ENCODE measurements at places on chromosomes 2 and 18.

- DNase-seq, result peak; percentile 60
Observed at GRCh38 chr2:190344276-190344827, 963 bp downstream of the INPP1 start.

DNA sequence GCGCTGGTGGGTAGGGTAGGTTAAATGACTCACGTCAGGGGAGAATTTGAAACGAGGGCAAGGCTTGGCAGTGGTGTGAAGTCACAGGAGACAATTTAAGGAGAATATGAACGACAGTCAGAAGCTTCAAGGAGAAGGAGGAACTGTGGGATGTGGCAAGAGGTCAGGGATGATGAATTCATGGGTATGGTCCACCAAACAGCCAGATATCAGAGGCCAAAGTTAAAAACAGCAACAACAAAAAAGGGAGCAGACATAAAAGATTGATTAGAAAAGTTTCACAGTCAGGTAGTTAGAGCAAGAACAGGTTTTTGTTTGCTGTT is 1.4 kb upstream of the ZNF396 start:
- no peak for DNase-seq

- DNase-seq, result peak; percentile 40
Observed at GRCh38 chr18:44638811-44639210, 41.9 kb upstream of the SETBP1 start.

GRCh38 chr2:190575263-190575662 is 40.7 kb upstream of the NEMP2 start:
- no peak for DNase-seq

- no peak for DNase-seq
Observed at GRCh38 chr2:128454980-128455720, 136.5 kb upstream of the HS6ST1 start.

- DNase-seq, result peak; percentile 48
Observed at GRCh38 chr2:86372641-86373502, 35.4 kb upstream of the REEP1 start.

DNA sequence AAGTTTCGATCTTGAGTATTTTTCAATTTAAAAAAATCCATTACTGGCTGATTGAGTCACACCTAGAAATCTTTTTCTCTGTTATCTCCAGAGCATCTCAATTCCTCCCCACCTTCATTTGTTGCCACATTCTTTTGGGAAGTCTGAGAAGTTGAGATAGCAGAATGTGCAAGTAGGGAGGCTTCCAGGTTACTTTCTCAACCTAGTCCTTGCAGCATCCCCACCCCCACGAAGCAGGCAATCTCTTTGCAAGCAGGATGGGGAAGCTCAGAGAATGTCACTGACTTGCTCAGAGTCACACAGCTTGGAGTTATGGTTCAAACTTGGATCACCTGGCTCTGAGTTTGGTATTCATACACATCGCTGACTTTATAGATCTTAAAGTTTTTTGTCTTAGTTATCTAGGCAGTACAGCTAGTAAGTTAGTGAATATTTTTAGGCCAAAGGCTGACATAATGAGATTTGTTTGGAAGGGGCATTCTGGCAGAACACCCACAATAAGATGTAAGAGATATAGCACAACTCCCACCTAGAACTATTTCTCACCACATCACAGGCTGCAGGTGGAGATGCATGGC is 25.9 kb upstream of the LCLAT1 start:
- no peak for DNase-seq

- DNase-seq, result peak; percentile 45
Observed at GRCh38 chr2:129857200-129857599, 122.3 kb upstream of the RAB6C start.

GRCh38 chr2:239181074-239181902 is 219.5 kb downstream of the HDAC4 start:
- no peak for DNase-seq

DNA sequence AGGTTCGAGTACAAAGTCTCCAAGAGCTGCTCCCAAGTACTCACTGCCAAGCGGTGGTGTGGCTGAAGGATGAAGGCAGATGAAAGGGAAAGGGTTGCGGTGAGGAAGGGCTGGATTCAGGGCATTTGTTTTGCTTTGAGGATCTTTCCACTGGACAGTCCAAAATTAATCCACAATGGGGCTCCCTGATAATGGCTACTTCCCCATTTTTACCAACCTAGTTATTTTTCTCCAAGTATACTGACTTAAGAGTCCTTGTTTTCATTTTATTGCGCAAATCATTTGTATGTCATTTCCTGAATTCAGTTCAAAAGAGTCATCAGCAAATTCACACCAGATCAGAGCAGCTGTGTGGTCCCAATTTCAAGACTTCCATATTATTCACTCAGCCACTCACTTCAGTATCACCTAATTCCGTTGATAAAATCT is 464 bp upstream of the SESTD1 start:
- DNase-seq, result peak; percentile 66

- no peak for DNase-seq
Observed at GRCh38 chr2:144201126-144201525, 318.8 kb downstream of the ZEB2 start.

GRCh38 chr2:233247116-233247515 is 4.4 kb upstream of the ATG16L1 start:
- DNase-seq, result peak; percentile 21

DNA sequence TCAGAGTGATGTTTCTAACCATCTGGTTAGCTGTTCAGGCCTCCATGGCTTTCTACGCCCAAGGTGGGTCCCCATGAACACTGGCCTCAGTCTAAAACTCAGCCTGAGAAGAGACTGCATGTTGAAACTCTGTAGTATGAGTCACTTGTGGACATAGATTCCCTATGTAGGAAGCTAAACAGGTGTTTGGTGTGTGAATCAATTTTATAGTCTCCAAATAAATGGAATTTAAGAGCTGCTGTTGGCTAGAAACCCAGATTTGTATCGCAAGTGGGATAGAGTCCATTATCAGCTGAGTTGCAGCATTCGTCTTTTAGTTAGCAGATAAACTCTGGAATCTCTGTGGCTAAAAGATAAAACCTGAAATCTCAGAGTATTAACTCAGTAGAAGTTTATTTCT is 131.4 kb downstream of the KCNS3 start:
- DNase-seq, result no peak

- peak; percentile 14 for DNase-seq
Observed at GRCh38 chr2:100257939-100258338, 64.4 kb downstream of the LONRF2 start.

DNA sequence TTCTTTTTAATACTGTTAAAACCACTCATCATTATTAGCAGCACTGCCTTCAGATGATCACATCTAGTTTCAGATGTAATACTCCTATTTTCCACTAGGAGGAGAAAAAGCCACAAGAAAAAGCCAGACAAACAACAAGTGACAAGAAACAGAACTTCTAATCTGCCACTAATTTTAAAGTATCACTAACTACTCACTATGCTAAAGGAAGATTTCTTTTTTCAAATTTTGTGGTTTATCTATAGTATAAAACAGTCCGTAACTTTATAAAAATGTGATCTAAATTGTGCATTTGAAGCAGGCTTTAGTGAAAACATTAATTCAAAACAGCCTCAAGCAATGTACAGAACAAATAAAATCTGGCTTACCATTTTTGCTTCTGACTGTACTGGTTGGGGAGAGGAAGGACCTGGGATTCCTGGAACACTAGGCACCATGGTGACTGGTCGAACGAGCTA is 56.8 kb downstream of the ATF2 start:
- peak; percentile 34 for DNase-seq

DNA sequence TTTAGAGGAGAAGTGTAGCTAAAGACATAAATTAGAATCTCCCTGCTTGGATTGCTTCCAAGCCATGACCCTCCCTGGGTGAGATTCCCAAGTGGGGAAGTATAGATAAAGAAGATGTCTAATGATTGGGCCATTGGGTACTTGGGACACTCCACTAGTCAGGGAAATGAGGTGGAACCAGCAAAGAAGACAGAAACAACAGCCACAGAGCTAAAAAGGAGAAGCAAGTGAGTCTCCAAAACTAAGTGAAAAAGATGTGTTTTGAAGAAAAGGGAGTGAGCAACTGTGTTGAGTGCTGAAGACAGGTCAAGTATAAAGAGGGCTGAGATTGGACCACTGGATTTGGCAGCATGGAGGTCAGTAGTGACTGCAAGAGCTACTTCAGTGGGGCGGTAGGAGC is 276.7 kb upstream of the STON1 start:
- DNase-seq, result no peak

GRCh38 chr2:15435474-15435873 is 125.7 kb downstream of the NBAS start:
- DNase-seq, result no peak

- no peak for DNase-seq
Observed at GRCh38 chr2:19028587-19029375, 329.6 kb downstream of the OSR1 start.

GRCh38 chr18:36301884-36302283 is 4.4 kb downstream of the FHOD3 start:
- no peak for DNase-seq

GRCh38 chr2:155377266-155377680 is 678.8 kb downstream of the KCNJ3 start:
- DNase-seq, result peak; percentile 5

DNA sequence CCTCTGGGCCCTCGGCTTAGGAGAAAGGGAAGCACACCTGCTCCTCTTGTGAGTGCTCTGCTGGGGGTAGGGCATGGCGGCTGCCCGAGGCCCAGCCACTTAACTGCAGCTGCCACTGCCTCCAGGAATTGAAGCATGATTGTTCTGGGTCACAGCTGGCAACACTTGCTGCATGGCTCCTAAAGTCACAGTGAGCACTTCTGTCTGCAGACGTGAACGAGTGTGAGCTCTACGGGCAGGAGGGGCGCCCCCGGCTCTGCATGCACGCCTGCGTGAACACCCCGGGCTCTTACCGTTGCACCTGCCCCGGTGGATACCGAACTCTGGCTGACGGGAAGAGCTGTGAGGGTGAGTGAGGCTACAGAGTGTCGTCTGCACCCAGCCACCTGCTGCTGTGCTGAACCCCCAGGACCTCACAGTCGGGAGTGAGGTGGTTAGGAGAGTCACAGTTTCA is 44.4 kb downstream of the FBLN7 start:
- DNase-seq, result no peak

DNA sequence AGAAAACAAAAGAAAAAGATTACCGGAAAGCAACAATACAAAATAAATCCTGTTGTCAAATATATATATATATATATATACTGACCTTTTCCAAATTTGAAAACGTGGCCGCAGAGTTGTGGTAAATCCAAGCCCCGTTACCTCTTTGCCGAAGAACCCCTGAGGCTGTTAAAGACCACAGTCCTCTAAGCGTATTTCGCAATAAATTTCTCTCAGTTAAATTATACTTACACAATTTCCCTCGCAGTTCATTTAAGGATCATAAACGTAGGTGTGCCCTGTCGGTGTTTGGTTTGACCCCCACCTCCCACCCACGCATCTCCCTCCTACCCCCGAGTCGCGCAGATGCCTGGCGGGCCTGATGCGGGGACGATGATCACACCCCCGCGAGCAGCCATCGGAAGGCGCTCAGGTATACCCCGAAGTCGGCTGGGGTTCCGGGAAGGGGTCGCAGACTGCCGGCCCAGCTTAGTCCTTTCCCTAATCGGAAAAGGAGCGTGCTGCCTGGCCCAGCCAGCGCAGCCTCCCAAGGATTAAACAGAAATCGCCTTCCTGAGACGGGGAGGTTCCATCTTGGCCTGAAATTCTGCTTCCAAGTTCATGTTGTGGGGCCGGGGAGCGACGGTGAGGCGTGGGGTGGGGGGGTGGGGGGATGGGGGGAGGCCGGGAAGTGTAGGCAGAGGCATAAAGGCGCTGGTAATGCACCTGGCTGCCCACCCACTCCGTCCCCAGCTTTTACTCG is 2.9 kb upstream of the MEIS1 start:
- no peak for DNase-seq

DNA sequence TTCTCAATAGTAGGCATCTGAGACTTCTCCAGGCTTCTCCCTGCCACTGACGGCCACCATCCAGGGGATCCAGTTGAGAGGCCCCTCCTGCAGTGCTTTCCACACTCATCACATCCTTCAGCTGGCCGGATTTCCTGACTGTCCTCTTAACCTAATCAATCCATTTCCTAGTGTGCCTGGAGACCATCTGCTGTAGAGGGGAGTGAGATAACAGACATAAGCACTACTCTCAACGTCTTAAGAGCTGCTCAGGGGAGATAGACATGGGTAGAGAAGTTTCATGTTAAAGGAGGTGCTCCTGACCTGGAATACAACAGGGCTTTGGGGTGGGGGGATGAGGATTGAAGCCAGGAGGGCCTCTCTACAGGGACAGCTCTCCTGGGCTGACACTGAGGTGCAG is 14.2 kb downstream of the SPR start:
- DNase-seq, result no peak

GRCh38 chr18:366466-367061 is 98.7 kb upstream of the THOC1 start:
- no peak for DNase-seq

- DNase-seq, result no peak
Observed at GRCh38 chr2:46225730-46226129, 71.5 kb upstream of the EPAS1 start.

- DNase-seq, result peak; percentile 35
Observed at GRCh38 chr2:38432820-38433606, 55.9 kb upstream of the ATL2 start.

DNA sequence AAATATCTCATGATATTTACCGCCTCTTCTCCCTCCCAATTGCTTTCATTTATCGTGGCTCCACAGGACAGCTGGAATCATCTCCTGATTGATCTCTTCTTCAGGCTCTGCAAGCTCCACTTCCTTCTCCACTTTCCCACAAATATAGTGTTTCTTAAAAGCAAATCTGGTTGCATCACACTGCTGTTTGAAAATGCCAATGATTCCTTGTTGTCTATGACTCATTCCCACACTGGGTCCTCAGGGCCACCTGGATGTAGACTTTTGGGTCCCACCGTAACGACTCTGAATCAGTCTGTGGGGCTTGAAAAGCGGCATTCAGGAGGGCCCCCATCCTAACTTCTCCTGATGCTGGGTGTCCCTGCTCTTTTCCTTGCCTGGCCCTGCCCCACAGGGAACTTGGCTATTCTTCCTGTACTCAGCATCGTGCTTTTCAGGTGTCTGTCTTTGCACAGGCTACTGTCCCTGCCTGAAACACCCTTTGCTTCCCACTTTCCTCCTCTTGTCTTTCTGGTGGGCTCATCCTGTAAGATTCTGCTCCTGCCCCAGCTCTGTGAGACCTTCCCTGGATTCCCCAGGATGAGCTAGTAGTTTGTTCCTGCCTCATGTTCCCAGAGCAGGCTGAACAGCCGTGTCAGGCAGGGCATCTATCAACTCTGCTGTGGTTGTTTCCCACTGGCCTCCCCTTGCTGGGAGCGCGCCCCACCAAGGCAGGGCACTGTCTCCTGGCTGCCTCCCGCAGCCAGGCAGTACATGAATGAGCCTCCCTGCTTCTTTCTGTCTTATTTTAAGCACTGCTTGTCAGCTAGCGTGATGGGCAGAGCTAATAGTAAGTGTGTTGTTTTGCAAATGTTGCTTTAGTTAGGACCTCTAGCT is 111.9 kb downstream of the KCTD1 start:
- DNase-seq, result peak; percentile 72

- peak; percentile 96 for DNase-seq
Observed at GRCh38 chr2:230053753-230054478, 14.8 kb downstream of the SLC16A14 start.
